Femur (tissue), 1 donor: ENCODE measurements at places on chromosomes 3 and 15.
A peak's percentile ranks its signal among the peaks of the same experiment; 100 is the strongest.

DNA sequence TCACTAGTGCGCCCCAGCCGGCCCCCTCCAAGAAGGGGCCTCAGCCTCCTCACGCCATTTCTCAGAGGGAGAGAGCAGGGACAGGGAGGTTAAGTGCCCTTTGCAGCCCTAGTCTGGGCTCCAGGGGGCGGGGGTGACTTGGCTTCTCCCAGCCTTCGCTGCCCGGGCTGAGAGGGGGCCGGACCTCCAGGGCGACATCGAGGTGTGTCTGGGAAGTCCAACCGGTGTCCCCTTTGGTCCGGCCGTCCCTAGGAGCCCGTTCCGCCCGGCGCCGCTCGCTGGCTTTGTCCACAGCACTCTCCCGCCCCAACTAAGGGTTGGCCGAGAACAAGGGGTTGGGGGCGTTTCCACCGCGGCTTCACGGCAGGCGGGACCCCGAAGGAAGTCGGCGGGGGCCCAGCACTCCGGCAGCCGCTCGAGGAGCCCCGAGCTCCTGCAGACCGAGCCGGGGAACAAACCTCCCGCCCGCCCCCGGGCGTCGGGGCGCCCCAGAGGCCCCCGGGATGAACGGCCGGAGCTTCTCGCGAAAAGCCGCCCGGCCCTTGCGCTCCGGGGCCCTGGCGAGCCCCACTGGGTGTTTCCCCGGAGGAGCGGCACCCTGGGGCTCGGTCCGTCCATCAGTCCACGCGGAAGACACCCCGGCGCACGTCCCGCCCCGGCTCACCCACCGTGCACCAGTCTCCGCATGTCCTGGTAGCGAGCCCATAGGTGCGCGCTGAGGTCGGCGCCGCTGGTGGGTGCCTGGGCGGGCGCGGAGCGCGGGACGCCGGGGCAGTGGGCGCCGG is 627 bp downstream of the NT5DC2 start:
- DNase-seq: peak; percentile 53

DNA sequence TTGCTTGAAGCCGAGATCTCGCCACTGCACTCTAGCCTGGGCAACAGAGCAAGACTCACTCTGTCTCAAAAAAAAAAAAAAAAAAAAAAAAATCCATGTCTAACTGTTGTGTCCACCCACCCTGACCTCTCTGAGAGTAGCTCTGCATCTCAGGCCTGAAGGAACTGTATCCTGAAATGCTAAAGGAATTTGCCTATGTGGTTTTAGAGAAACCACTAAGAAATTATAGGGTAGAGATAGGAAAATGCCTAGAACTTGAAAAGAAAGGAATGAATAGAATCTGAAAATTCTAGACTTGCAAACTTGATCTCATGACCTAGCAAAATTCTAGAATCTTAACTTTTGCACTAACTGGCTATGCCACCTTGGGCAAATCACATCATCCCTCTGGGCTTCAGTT is 217.5 kb upstream of the ROPN1 start:
- DNase-seq: no peak

DNA sequence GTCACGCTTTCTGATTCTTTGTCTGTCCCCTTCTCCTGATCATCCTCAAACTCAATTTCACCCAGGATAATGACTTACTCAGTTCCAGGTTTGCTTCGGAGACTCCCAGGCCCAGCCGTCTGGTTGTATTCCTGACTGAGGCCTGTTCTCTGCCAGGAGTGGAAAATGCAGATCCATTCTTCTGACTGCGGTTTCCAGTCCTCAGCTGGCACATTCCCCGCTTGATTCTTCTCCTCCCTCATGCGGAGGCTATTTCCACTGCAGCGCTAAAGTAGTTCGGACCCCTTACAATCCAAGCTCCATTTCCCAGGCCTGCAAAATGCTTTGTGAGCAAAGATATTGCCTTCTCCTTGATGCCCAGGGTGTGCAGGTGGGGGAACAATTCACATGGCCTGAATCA is 47.2 kb upstream of the GALNT15 start:
- peak; percentile 44 for DNase-seq

DNA sequence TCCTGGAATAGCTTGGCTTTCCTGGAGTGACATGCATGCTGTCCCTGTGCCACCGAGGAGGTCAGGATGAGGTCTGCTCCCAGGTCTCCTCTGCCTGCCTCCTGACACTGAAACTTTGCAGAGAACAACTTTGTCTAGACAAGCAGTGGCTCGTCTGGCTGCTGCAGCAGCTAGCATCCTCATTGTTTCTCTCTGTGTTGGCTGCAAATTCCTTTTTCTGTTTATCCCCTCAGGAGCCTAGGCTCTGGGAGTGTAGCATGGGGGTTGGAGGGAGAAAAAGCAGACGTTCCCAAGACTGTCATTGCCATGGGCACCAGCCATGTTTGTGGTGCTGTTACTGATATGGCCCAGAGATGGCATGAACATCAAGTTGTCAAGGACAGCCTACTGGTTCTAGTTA is 208.7 kb upstream of the LRIG1 start:
- DNase-seq: no peak

DNA sequence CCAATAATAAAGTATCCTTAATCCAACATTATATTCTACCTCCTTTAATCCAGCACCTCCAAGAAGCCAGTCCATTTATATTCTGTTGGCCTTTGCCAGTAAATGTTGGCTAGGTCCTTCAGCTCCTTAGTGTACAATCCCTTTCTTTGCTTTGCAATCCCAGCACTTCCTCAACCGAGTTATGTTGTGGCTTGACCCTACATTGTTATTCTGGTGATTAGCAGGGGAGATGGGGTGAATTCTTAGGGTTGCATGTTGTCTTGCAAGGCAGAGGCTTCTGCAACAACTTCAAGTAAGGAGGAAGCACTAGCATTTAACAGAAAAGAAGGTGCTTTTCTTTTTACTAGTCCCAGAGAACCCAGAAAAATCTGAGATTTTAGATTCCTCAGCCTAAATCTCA is 127.2 kb downstream of the CD47 start:
- DNase-seq: no peak

DNA sequence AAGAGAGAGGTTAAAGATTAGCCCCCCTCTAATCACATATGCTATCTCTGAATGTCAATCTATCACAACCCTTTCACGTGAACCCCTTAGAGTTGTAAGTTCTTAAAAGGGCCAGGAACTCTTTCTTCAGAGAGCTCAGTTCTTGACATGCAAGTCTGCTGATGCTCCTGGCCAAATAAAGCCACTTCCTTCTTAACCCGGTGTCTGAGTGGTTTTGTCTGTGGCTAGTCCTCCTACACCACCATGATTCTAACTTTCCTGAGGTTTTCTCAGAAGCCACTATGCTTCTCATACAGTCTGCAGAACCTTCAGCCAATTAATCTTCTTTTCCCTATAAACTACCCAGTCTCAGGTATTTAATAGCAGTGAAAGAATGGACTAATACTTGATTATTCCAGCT is 231.1 kb upstream of the CNTN6 start:
- no peak for DNase-seq

- no peak for DNase-seq
Measured at GRCh38 chr3:111618945-111619344, 23.8 kb upstream of the ZBED2 start.

- no peak for DNase-seq
Measured at GRCh38 chr3:62812631-62813030, 62.6 kb downstream of the CADPS start.

DNA sequence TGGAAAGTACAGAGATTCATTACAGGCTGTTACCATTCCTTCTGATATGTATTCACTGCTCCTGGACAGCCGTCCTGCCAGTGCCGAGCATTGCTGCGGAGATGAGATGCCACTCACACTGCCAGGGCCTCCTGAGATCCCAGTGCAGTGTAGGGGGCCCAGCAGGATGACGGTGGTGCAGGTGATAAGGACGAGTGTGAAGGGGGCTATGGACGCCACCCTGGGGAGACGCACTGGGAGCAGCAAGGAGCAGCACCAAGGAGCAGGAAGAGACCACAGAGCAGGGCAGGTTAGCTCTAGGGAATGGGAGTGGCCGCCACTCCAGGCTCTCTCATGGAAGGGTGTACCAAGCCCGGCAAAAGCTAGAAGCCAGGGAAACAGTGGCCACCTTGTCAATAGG is 4.0 kb upstream of the KLF15 start:
- no peak for DNase-seq

GRCh38 chr15:56530157-56530556 is 65.2 kb upstream of the MNS1 start:
- no peak for DNase-seq
